ENCODE measurements at places on chromosomes 1 and 21. TPM values are rescaled to one million over a fixed set of nuclear protein-coding genes. Genes with fewer than 3 reads are reported as not detected.

Gene TCP10L
- total RNA-seq = 0.32 TPM

GRCh38 chr1:26221094-26221493 lies 12.9 kb upstream of the CEP85 start:
- no peak for DNase-seq

Gene CD1B
- not detected for total RNA-seq

GRCh38 chr1:159211331-159212136 lies 6.9 kb downstream of the ACKR1 start:
- peak; percentile 10 for DNase-seq

GRCh38 chr1:234697015-234697414 lies 87.0 kb upstream of the IRF2BP2 start:
- peak; percentile 71 for DNase-seq

- peak; percentile 94 for DNase-seq
These were observed 36.5 kb downstream of the MCOLN2 start for GRCh38 chr1:84960371-84960770.

GRCh38 chr1:35650416-35650815 lies 9.1 kb upstream of the PSMB2 start:
- no peak for DNase-seq

DNA sequence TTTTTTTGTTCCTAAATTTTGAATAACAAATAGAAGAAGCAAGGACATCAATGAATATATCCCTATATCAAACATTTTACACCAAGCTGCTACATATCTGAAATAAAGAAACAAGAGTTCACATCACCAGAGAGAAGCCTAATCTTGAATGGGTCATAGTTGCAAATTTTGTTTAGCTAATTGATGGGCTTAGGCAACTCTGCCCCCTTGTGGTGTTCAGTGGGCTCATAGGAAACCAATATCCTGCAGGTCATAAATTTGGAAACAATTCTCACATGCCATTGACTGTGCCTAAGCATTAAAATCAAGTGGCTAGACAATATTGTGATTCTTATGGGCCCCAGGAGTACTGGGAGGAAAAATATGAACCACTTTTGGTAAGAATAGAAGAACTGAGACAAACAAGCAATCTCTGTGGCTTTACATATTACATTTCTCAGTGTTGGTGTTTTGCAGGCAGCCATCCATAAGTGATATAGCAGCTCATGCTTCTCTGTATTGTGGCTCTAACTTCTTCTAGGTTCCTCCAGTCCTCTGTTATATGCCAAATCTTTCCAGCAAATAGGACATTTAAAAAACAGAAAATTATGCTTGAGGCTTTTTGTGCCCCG lies 1262.8 kb upstream of the PRMT6 start:
- peak; percentile 2 for DNase-seq

GRCh38 chr1:234875953-234876855 lies 252.4 kb downstream of the TOMM20 start:
- DNase-seq = peak; percentile 94

DNA sequence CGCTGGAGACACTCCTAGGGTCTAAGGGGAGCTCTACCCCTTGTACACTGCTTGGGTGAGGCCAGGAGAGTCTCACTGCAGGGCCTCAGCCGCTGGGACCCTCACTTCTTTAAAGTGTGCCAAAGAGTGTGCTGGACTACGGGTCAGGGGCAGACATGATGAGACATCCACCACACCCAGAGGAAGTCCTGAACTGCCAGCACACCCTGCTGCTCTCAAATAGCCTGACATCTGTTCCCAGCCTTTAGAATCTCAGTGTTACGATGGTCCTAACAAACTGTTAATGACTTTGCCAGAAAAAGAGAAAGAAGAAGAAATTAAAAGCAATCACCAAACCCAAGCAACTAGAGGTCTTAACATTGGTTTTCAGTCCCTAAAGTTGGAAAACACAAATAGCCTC lies 49.0 kb downstream of the MRPL37 start:
- no peak for DNase-seq

Gene SLC16A1
- total RNA-seq = 71.8 TPM

Gene DPYD
- total RNA-seq = 22.5 TPM

Data from fibroblast of villous mesenchyme (primary cell).